GM23338 (cell line): ENCODE measurements at places on chromosomes 7 and 10. TPM values are rescaled to one million over a fixed set of nuclear protein-coding genes. Genes with fewer than 3 reads are reported as not detected.

DNA sequence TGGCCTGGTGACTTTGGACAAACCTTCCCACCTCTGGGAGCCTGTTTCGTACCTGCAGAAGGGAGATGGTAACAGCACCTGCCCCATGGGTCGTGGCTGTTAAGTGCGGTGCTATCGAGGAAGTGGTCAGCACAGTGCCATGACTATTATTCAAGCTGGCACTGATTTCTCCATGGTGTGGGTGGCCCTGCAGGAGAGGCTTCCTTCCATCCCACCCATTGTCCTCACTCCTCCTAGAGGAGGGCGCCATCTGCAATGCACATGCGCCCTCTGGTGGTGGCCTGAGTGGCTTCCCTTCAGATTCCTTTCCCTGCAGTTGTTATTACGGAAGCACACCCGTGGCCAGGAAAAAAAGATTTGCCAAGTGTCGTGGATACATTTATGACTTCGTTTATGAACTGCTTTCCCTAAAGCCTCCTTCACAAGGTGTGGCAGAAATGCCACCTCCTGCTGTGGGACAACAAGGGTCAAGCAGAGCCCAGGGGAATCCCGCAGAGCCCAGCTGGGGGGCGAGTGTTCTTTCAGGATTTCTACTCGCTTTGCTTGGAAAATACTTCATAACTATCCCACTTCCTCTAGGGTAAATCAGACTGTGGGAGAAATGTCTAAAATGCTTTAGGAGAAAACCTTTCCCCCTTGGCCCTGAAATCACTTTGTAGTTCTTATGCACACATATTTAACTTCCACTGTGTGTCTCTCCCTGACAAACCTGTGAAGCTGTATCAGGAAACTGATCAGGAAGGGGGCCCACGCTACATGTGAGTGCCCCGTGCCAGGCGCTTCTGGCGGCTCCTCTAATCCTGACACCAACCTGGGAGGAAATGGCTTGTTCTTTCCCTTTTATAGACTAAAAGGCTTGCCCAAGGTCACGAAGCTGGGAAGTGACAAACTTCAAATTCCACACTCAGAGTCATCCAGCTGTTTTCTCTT is 98.0 kb upstream of the ANLN start:
- no peak overlapping the region; the same call in 1 of the 2 replicates for H3K27ac ChIP-seq
- no peaks in the 10 kb centered on the region for H3K27me3 ChIP-seq
- no peak overlapping the region for H3K4me3 ChIP-seq
- DNase-seq = peak; percentile 90

GRCh38 chr7:140003913-140004382 is 58.8 kb downstream of the PARP12 start:
- peak; percentile 90 for DNase-seq
- H3K27ac ChIP-seq = no peak overlapping the region
- H3K27me3 ChIP-seq = no peaks in the 10 kb centered on the region
- no peaks in the 10 kb centered on the region for H3K4me1 ChIP-seq

DNA sequence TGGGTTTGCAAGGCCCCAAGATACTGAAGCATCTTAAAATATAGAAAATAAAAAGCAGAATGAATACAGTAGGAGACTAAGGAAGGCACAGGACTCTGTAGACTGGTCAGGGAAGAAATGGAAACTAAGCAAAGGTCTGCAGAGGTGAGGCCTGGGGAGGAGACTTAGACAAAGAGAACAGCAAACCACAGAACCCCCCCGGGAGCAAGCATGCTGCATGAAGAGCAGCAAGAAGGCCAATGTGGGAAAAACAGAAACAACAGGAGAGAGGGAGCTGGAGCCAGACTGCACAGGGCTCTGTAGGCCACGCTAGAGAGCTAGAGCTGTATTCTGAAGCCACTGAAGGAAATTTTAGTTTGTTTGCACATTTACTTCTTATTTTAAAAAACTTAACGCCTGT is 45.7 kb upstream of the ARID5B start:
- no peaks in the 10 kb centered on the region for H3K27me3 ChIP-seq
- no peak for DNase-seq
- H3K4me3 ChIP-seq = no peak overlapping the region

GRCh38 chr7:134372858-134373257 is 56.1 kb upstream of the SLC35B4 start:
- H3K27ac ChIP-seq = no peak overlapping the region
- no peak overlapping the region for H3K4me3 ChIP-seq
- H3K36me3 ChIP-seq = no peaks in the 10 kb centered on the region
- H3K4me1 ChIP-seq = no peaks in the 10 kb centered on the region
- H3K27me3 ChIP-seq = no peaks in the 10 kb centered on the region

- H3K4me3 ChIP-seq = peak overlapping the region; percentile 72
- H3K4me1 ChIP-seq = no peaks in the 10 kb centered on the region
- H3K27ac ChIP-seq = no peak overlapping the region
- H3K36me3 ChIP-seq = no peaks in the 10 kb centered on the region
- H3K27me3 ChIP-seq = no peaks in the 10 kb centered on the region
Observed at GRCh38 chr10:32377458-32378259, 30.7 kb upstream of the EPC1 start.

DNA sequence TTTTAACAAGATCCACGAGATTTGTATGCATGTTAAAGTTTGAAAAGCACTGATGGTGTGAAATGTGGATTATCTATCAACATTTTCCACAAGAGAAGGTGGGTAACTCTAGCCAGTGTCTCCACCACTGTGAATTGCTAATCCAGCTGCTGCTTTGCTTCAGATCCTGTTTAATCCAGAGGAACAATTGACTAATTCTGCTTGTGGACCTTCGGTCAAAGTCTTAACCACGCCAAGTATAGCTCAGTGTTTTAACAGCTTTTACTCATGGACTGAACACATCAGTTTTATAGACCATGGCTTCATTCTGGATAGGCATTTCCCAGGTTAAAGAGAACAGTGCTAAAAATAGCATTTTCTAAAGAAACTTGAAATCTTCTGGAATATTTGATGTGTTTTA is 23.5 kb downstream of the ADK start:
- H3K27me3 ChIP-seq = no peaks in the 10 kb centered on the region
- no peak overlapping the region for H3K4me3 ChIP-seq
- H3K27ac ChIP-seq = no peak overlapping the region; the same call in 1 of the 2 replicates
- no peaks in the 10 kb centered on the region for H3K36me3 ChIP-seq

DKK1 gene
- total RNA-seq = not detected in 2 replicates

MALSU1 gene
- 96.8 and 112 TPM in 2 replicates for total RNA-seq

CYP3A4 gene
- total RNA-seq = not detected in 2 replicates

COX19 gene
- total RNA-seq = 6.2 and 11.7 TPM in 2 replicates
